ENCODE measurements at places on chromosomes 3 and 15. TPM values are rescaled to one million over a fixed set of nuclear protein-coding genes. Genes with fewer than 3 reads are reported as not detected.

- DNase-seq, result no peak
Measured at GRCh38 chr3:191382661-191383060, 52.3 kb upstream of the UTS2B start.

KIF7 gene
- 7.5 TPM for total RNA-seq

- DNase-seq, result no peak
Measured at GRCh38 chr3:111012388-111013248, 59.0 kb upstream of the NECTIN3 start.

LRRC34 gene
- 2.4 TPM for total RNA-seq

DNA sequence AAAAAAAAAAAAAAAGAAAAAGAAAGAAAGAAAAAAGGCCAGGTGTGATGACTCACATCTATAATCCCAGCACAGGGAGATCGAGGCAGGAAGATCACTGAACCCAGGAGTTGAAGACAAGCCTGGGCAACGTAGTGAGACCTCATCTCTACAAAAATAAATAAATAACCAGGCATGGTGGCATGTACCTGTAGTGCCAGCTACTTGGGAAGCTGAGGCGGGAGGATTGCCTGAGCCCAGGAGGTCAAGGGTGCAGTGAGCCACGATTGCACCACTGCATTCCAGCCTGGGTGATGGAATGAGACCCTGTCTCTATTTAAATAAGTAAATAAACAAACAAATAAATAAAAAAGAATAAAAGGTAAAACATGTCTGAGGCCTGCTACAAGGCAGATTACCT, 39.3 kb upstream of the LACTB start:
- no peak for DNase-seq

CDCP1 gene
- total RNA-seq, result 3.7 TPM

DNA sequence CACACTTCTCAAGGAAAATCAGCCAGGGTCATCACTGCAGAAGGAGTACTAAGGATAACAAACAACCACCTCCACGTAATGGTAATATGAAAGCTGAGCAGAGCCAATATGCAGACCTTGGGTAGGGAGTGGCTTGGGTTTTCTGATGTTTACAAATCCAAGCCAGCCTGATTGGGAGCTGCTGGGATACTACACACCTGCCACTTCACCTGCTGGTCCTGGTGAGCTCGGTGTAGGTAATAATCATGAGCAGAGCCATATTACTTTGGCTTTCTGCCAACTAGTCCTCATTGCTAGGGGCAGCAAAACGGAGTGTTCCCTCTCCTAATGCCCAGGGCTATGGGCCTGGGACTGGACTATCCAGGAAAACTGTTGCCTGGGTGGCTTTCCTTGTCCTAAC, 433.5 kb upstream of the PPP2R3A start:
- DNase-seq, result no peak

DNA sequence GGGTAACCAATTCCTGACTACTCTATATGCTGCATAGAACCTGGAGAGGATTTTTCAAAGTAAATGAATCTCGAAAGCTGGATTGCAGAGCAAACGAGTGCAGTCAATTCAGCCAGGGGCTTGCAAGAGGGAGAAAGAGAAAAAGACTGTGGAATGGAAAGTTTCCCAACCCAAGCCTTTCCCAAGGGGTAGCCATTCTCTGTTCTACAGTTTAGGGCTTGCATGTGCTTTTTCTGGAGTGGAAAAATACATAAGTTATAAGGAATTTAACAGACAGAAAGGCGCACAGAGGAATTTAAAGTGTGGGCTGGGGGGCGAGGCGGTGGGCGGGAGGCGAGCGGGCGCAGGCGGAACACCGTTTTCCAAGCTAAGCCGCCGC, 511 bp upstream of the RARB start:
- DNase-seq, result no peak

DNA sequence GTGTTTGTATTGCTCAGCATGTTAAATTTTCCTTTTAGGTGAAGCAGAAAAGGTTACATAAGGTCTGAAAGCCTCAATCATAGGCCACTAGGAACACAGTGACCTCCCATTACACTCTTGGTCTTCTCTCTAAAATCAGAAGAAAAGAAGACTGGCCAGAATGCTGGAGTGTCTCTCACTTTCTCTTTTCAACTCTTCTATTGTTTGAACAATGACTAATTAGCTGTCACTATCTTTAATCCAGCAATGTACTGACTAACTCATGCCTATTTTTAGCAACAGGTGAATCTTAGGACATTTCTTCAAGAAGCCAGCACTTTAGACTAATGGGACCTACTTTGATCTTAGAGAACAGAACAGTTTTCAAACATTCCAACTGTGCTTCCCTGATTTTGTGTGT, 142.8 kb downstream of the TGFBR2 start:
- no peak for DNase-seq

DNA sequence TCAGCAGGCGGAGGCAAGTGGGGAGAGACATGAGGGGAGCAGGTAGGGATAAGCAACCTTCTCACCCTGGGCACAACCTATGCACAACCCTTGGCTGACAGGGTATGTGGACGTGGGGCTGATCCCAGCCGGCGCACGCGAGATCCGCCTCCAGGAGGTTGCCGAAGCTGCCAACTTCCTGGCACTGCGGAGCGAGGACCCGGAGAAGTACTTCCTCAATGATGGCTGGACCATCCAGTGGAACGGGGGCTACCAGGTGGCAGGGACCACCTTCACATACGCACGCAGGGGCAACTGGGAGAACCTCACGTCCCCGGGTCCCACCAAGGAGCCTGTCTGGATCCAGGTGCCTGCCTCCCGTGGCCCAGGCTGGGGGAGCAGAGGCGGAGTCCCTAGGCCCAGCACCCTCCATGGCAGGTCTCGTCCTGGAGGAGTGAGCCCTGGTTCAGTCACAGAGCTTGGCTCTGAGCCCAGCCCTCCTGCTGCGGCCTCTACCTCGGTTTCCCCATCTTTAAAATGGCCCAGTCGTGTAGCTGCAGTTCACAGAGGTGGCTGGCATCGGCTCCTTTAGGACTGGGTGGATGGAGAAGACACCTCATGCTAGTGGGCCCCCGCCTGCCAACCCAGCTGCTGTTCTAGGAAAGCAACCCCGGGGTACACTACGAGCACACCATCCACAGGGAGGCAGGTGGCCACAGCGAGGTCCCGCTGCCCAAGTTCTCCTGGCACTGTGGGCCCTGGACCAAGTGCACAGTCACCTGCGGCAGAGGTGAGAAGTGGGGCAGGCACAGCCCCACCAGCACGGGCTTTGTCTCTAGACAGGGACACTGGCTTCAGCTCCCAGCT, 96.0 kb downstream of the TBC1D2B start:
- DNase-seq, result no peak

ARL6IP5 gene
- total RNA-seq, result 121 TPM

- DNase-seq, result no peak
Measured at GRCh38 chr15:34993877-34994276, 5.8 kb upstream of the ZNF770 start.

DNA sequence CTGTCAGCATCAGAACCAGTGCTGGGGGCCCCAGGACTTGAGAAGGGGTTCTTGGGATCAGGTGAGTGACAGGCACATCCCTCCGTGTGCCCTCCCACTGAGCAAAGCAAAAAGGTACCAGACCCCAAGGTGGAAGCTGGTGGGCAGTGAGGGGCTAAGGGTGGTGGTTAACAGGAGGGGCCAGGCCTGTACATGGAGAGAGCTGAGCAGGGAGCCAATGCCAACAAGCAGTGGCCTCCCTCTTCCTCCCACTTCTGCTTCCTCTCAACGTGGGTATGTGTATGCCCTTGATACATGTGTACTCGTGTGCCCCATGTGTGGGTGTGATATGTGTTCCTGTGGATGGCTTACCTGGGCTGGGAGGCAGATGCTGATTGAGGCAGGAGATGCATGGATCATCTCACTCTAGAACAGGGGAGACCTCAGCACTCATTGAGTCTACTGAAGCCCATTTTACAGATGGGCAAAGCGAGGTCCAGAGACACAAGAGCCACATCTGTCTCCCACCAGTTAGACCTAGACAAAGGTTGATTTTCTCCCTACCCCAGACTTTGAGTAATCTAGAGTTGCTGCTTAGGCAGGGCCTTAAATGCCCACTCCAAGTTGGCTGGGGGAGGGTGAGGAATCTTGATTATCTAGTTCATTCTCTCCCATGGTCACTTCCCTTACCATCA, 945 bp downstream of the VIPR1 start:
- no peak for DNase-seq

GRCh38 chr3:23811185-23811527, 5.4 kb downstream of the UBE2E1 start:
- no peak for DNase-seq

Measured in pulmonary artery endothelial cell (primary cell).